Calu3 (cell line): ENCODE measurements at places on chromosomes 6 and 20. TPM values are rescaled to one million over a fixed set of nuclear protein-coding genes. Genes with fewer than 3 reads are reported as not detected.
A peak's percentile ranks its signal among the peaks of the same experiment; 100 is the strongest.

SLC24A3 gene
- total RNA-seq, result not detected in 2 replicates

- H3K27ac ChIP-seq, result no peak overlapping the region
- H3K4me1 ChIP-seq, result no peaks in the 10 kb centered on the region
- DNase-seq, result no peak
- no peaks in the 10 kb centered on the region for H3K27me3 ChIP-seq
These were observed 21.2 kb downstream of the TFAP2A start for GRCh38 chr6:10393544-10394225.

DNA sequence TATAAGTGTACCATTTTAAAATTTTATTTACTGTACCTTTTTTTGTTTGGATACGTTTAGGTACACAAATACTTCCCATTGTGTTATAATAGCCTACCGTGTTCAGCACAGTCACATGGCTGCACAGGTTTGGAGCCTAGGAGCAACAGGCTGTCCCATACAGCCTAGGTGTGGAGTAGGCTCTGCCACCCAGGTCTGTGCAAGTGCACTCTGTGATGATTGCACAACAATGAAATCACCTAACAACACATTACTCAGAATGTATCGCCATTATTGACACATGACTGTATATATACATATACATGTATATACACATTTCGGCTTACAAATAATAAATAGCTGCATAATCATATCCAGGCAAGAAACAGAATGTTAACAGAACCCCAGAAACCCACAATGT is 15.4 kb downstream of the SERAC1 start:
- H3K4me1 ChIP-seq, result no peaks in the 10 kb centered on the region
- DNase-seq, result no peak
- no peak overlapping the region for H3K27ac ChIP-seq
- H3K27me3 ChIP-seq, result no peaks in the 10 kb centered on the region
- no peak overlapping the region for H3K4me3 ChIP-seq

DNA sequence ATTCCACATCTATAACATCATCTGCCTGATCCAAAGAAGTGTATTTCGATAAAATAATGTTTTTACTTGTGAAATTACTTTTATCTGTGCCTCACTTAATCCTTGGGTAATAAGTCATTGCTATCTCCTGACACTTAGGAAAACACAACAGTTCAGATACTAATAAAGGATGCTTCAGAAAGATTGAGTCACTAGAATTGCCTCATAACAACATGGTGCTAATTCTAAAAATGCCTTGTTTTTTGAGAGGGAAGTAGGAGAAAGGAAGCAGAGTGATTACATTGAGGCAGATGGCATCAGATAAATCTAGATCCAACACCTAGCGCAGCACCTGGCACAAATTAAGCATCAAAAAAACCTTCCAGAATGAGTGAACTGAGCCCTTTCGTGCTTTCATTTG is 69.0 kb downstream of the NCOA7 start:
- no peak overlapping the region for H3K4me3 ChIP-seq
- no peak for DNase-seq
- no peaks in the 10 kb centered on the region for H3K36me3 ChIP-seq
- H3K4me1 ChIP-seq, result peaks cover 11% of the 10 kb centered on the region
- no peak overlapping the region for H3K27ac ChIP-seq

- peaks cover 33% of the 10 kb centered on the region for H3K4me1 ChIP-seq
- peak overlapping the region; percentile 85 for H3K27ac ChIP-seq
- H3K27me3 ChIP-seq, result no peaks in the 10 kb centered on the region
- DNase-seq, result peak; percentile 93
- H3K36me3 ChIP-seq, result peaks cover 82% of the 10 kb centered on the region
These were observed 1.5 kb downstream of the BRD2 start for GRCh38 chr6:32969685-32970412.
